ENCODE measurements at places on chromosomes 7 and 10. TPM values are rescaled to one million over a fixed set of nuclear protein-coding genes. Genes with fewer than 3 reads are reported as not detected.

DNA sequence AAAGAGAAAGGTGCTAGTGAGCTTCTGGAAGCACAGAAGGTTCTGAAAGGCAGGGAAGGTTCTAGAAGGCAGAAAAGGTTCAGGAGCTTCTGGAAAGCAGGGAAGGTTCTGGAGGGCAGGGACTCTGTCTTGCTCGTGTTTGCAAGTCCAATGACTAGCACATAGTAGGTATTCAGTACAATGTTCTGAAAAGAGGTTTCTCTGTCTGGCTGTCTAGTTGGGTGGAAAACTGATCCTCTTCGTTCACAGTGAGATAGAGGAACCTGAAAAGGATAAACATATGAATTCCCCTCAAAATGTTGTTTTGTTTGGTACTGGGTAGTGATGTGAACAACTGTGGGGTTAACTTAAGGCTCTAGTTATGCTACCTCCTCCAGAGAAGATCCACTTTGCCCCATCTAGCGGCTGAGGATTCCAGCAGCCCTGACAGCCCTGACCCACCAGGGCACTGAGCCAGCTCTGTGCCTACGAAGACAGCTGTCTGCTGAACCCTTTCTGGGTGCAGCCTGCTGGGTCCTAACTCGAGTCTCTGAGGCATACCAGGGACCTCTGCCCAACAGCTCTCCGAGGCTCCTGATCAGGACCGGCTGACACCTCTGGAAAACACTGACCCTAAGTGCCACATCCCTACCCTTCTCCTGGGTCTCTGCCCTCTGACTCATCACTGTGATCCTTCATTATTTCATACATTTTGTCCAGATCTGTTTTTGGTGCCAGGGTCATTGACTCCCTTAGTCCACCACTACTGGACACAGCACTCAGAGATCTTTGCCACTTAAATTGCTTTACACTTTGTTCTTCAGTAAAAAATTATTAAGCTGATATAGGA, 15.4 kb downstream of the PTPRN2 start:
- no peak overlapping the region for H3K4me3 ChIP-seq
- peaks cover 20% of the 10 kb centered on the region for H3K27me3 ChIP-seq
- H3K36me3 ChIP-seq: no peaks in the 10 kb centered on the region
- H3K27ac ChIP-seq: no peak overlapping the region
- H3K4me1 ChIP-seq: no peaks in the 10 kb centered on the region

- no peak within 1 kb of the TSS for H3K27ac ChIP-seq
- H3K4me1 ChIP-seq: peaks cover 6% of the 10 kb centered on the region
- H3K27me3 ChIP-seq: peaks cover 2% of the 10 kb centered on the region
- H3K36me3 ChIP-seq: no peaks in the 10 kb centered on the region
- H3K4me3 ChIP-seq: no peak within 1 kb of the TSS
Observed at GRCh38 chr7:76424413-76425111, at the start of gene ZP3. ZP3 (plus strand) TSS chr7:76424950; CDS start chr7:76424965, 15 bp downstream.

DNA sequence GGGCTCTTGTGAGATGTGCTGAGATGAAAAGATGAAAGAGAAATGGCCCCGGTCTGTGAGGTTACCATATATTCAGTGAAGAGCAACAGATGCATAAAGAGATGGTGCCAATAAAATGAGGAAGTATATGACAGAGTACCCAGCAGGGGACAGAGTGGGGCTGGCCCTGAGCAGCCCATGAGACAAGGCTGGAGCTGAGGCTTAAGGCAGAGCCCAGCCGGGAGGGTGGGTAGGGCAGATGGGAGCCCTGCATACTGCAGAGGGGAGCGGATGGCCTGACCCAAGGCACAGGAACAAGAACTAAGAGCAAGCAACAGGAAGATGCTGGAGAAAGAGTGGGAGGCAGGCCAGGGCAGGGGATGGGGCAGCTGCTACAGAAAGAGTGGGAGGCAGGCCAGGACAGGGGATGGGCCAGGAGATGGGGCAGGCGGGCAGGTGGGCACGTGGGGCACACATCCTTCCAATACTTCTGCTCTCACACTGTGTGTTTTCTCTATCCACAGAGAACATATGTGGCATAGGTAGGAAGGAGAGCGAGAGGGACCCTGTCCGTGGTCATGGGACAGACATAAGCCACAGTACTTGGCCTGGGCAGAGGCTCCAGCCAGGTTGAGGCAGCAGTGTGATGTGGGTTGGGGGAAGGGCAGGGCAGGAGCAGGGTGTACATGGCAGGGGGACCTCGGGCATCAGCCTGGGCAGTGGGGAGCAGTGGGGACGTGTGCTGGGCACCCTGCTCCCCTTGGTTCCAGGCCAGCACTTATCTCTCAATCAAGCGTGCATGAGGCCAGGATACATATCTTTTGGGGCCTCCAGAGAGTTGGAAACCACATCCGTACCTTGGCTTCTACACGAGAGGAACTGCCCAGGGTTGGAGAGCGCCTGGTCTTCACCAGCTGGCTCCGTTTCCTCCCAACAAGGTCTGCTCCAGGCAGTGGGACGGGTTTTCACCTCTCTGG, 91.6 kb upstream of the IKZF1 start:
- peaks cover 1% of the 10 kb centered on the region for H3K36me3 ChIP-seq
- peak overlapping the region; percentile 3 for H3K4me3 ChIP-seq
- DNase-seq: peak; percentile 47
- H3K4me1 ChIP-seq: peaks cover 93% of the 10 kb centered on the region
- H3K27ac ChIP-seq: peak overlapping the region; percentile 61

GRCh38 chr7:133344275-133344674, 91.4 kb downstream of the EXOC4 start:
- H3K27me3 ChIP-seq: no peaks in the 10 kb centered on the region
- H3K4me1 ChIP-seq: peaks cover 8% of the 10 kb centered on the region
- no peak overlapping the region for H3K4me3 ChIP-seq
- no peak overlapping the region for H3K27ac ChIP-seq
- peaks cover 59% of the 10 kb centered on the region for H3K36me3 ChIP-seq

DNA sequence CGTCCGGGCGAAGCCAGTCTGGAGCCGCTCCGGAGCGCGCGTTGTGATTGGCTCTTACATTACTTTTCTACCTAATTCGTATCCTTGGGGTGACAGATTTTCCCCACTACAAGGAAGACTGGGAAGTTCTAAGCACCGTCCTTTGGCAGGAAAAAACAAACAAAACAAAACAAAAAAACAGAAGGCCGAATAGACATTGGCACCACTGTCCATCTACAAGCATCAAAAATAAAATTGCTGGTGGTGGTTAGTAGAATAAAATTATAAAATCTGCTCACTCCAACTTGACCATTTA, 651 bp upstream of the SKAP2 start:
- peaks cover 17% of the 10 kb centered on the region for H3K4me1 ChIP-seq
- no peak for DNase-seq
- peak overlapping the region; percentile 83 for H3K27ac ChIP-seq

GRCh38 chr7:91168871-91169829, 95.1 kb upstream of the FZD1 start:
- H3K4me3 ChIP-seq: no peak overlapping the region
- H3K27me3 ChIP-seq: no peaks in the 10 kb centered on the region
- H3K27ac ChIP-seq: no peak overlapping the region
- no peak for DNase-seq

CFAP43 gene
- 0.09 TPM for total RNA-seq

GPR141 gene
- total RNA-seq: not detected

CASTOR2 gene
- total RNA-seq: 2.5 TPM

RAPGEF5 gene
- total RNA-seq: 1.3 TPM
